ENCODE measurements at places on chromosomes 4 and X.

DNA sequence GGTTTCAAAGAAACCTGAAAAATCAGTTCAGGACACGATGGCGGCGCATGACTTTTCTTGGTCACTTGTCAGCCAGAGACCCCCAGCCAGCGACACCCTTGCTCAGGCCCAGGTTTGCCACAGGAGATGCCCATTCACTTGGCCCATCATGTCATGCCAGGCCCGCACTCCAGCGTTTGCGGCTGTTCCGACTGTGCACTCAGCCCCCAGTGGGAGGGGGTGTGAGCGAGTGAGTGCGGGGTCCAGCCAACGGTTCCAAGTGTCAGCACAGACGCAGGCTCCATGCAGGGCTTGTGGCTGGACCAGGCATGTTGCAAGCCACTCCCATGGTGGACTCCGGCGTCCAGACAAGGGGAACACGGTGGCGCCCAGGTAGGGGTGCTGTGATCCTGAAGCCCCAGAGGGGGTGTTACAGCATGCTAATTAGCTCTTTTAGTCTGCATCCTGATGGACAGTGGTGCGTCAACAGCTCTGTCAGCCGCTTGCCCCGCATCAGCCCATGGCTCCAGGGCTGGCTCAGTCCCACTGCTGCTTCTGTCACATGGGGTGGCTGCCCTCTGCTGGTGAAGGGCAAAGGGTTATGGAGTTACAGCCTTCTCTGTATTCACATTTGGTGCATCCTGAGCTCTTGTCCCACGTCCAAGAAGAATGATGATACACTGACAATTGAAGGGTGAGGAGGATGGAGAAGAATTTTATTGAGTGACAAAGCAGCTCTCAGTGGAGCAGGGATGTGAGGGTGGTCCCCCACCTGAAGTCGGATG, 3.7 kb upstream of the MAEA start:
- DNase-seq, result no peak

GRCh38 chr4:89836897-89837384, at the start of gene SNCA:
Gene SNCA, minus strand, starts transcription at chr4:89837161. Its CDS starts 1,494 bp downstream, at chr4:89835667.
- DNase-seq, result no peak

GRCh38 chrX:23904096-23904495, 3.6 kb downstream of the APOO start:
- no peak for DNase-seq

DNA sequence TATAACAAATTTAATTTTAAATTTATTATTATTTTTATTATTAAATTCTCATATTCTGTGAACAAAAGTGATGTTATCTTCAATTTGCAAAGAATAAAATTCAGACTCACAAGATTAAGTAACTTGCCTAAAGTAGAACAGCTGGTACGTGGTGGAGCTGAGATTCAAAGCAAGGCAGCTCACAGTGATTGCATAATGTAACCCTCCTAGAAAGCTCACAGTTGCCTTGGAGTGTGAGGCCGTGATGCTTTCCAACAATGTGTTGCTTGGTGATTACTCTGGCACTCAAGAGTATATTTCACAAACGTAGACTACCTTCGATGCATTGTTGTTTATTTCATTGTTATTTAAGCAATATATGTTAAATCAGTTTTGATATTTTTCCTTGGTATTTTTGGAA, 1039.2 kb upstream of the PABPC4L start:
- DNase-seq, result no peak

DNA sequence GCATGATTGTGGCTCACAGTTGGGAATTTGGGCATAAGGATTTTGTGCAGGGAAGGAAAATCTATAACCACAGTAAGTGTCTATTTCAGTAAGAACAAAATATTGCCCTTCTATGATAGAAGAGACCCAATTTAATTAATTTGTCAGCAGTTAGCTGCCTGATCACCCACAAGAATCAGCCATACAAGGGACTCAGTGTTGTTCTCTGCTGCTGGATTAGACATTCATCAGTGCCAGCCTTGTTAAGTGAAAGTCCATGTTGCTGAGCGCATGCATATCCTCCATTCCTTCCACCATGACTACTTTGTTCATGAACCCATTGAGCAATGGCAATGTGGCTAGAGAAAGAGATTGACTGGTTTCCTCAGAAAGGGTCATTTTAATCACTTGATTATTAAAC, 125.3 kb upstream of the PDHA2 start:
- DNase-seq, result no peak

GRCh38 chr4:6986072-6986780, 56.9 kb upstream of the TADA2B start:
- no peak for DNase-seq

- DNase-seq, result no peak
Observed at GRCh38 chrX:17496407-17496806, 121.4 kb downstream of the NHS start.

DNA sequence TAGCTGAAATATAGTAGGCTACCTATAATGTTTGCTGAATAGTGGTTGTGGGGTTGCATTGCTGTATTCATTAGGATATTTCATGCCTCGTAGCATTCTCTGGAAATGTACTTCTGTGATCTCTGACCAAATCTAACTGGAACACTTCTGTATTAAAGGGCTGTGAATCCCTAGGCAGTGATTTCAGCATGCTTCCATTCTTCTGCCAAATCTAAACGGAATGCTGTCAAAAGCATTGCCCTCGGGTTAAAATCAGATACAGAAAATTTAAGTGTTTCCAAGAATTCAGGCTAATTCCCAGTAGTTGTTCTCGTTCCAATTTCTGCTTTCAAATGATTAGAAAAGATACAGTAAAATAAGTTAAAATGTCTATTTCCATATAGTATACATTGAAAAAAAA, 1847.5 kb upstream of the IGFBP7 start:
- DNase-seq, result no peak

DNA sequence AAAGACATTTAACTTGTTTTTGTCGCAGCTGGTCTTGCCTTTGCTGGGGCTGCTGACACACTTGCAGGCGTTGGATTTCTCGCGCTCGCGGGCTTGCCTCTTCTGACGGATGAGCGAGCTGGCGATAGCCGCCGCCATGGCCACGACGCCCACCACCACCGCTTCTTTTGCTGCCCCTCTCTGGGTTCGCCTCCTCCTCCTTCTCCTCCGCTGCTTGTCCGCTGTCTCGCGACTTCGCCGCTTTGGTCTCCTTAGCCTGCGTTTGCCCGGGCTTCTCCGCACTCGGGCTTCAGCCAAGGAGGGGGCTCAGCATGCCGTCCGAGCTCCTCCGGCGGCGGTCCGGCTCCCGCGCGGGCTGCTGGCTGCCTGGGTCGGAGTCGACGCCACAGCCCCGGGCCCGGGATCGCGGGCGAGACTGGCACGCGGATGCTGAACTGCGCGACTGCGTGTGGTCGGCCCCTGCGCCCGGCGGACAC, 613 bp downstream of the FGF13 start:
- DNase-seq, result no peak

GRCh38 chr4:29717287-29718057, 1002.7 kb upstream of the PCDH7 start:
- no peak for DNase-seq

GRCh38 chr4:74716436-74716765, 77.9 kb downstream of the BTC start:
- no peak for DNase-seq

DNA sequence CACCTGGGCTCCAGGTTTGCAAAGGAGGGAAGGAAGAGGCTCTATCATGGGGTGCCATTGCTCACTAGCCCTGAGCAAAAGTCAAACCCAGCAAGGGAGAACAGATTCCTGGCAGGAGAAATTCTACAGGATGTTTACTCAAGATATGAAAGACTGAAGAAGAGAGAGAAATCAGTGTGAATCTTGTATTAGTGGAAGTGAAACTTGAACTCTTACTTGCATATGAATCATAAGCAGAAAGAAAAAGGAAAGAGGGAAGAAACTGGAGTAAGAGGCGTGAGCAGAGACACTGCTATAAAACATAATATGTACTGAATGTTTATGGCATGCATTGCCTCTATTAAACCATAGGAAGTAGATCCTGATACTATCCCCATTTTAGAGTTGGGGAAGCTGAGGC, 60.9 kb downstream of the C4orf46 start:
- no peak for DNase-seq

- no peak for DNase-seq
Observed at GRCh38 chrX:154799556-154800348, 5.5 kb downstream of the MPP1 start.

GRCh38 chr4:183478926-183479325, 25.9 kb upstream of the ING2 start:
- no peak for DNase-seq

DNA sequence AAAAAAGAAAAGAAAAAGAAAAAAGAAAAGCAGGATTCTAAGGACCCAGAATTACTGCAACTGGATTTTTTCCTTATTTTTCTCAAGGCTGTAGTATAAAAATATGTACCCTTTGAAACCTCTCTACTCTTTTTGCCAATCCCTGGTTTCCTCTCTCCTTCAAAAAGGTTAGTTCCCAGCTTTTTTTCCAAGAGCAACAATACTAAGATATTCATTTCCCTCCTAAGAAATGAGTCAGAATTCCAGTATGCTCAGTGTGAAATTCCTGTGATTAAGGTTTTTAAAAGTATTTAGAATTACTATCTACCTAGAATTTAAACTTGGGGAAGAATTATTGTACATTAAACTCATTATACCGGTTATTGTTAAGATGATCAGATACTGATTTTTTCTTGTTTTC, 22.0 kb downstream of the SMIM14 start:
- no peak for DNase-seq

All from bone marrow (tissue), 2 donors.